ENCODE measurements at places on chromosomes 2 and 18. TPM values are rescaled to one million over a fixed set of nuclear protein-coding genes. Genes with fewer than 3 reads are reported as not detected.

- H3K4me3 ChIP-seq: no peak overlapping the region
- DNase-seq: no peak
- 0 out of 2 replicates have a peak, but pooled peaks cover 5% of the 10 kb centered on the region for H3K27me3 ChIP-seq
- no peaks in the 10 kb centered on the region for H3K36me3 ChIP-seq
- H3K27ac ChIP-seq: no peak overlapping the region
Observed at GRCh38 chr18:70576276-70577022, 287.6 kb downstream of the SOCS6 start.

DNA sequence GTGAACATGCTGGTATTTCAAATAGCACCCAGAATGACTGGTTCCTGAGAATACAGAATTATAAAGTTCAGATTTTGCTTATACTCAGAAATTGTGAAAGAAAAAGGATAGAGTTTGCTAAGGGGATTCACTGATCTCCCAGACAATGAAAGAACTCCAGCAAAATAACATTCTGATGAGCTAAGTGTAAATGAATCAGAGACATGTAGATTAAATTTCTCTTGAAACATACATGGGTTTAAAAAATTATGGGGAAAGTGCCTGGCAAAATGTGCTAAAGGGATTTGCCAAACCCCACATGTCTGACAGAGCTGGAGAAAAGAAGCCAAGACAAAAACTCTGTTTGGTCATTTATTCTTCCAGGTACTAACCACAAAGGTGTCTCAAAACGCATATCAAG is 116.3 kb downstream of the FTCDNL1 start:
- peaks cover 15% of the 10 kb centered on the region for H3K4me1 ChIP-seq
- H3K27me3 ChIP-seq: peaks cover 27% of the 10 kb centered on the region
- H3K4me3 ChIP-seq: no peak overlapping the region
- DNase-seq: no peak
- no peaks in the 10 kb centered on the region for H3K36me3 ChIP-seq

DNA sequence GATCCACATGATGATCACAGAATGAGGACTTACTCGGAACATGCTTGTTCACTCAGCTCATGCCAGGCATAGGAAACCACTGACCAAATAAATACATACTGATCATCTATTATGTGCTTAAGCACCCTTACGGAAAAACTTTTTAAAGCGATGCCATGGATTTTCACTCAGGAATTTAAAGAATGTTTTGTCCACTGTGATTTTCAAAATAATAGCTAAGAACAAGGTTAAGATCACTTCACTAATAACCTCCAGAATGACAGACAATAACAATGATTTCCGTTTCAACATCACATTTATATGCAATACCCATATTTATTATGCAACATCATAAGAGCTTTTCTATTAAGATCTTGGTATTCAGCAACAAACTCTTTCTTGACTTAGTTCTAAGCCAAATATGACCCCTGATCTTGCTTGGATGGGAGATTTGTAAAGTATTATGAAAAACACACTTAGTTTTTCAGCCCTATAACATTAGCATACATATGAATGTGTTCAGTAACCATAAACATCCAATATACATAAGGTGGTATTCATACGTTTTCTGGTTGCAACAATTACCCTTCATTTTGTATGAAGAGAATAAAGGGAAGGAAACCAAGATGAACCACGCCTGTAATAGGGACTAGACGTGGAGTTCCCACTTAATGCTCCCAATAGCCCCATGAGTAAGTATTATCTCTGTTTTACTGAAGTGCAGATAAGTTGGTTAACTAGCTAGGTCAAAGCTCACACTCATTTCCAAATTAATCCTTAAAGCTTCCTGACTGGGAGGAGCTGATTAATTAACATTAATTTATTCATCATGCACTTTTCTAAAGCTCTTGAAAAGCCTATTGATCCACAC is 1.9 kb downstream of the CD302 start:
- H3K27me3 ChIP-seq: no peaks in the 10 kb centered on the region
- no peak overlapping the region for H3K4me3 ChIP-seq
- no peaks in the 10 kb centered on the region for H3K36me3 ChIP-seq
- DNase-seq: no peak
- H3K27ac ChIP-seq: no peak overlapping the region
- peaks cover 7% of the 10 kb centered on the region for H3K4me1 ChIP-seq

GRCh38 chr18:42112657-42113420 is 157.8 kb downstream of the PIK3C3 start:
- H3K36me3 ChIP-seq: no peaks in the 10 kb centered on the region
- no peak overlapping the region for H3K4me3 ChIP-seq
- peak; percentile 14 for DNase-seq
- H3K27ac ChIP-seq: no peak overlapping the region

GRCh38 chr2:206876216-206876860 is 63.0 kb upstream of the CPO start:
- H3K27ac ChIP-seq: no peak overlapping the region
- H3K36me3 ChIP-seq: no peaks in the 10 kb centered on the region
- DNase-seq: no peak
- H3K27me3 ChIP-seq: no peaks in the 10 kb centered on the region
- H3K4me3 ChIP-seq: no peak overlapping the region

- peak; percentile 78 for DNase-seq
- no peaks in the 10 kb centered on the region for H3K36me3 ChIP-seq
- H3K27ac ChIP-seq: peak overlapping the region; percentile 84
- peaks cover 47% of the 10 kb centered on the region for H3K4me1 ChIP-seq
- no peak overlapping the region for H3K4me3 ChIP-seq
Observed at GRCh38 chr2:133713049-133713580, 144.9 kb upstream of the NCKAP5 start.

DNA sequence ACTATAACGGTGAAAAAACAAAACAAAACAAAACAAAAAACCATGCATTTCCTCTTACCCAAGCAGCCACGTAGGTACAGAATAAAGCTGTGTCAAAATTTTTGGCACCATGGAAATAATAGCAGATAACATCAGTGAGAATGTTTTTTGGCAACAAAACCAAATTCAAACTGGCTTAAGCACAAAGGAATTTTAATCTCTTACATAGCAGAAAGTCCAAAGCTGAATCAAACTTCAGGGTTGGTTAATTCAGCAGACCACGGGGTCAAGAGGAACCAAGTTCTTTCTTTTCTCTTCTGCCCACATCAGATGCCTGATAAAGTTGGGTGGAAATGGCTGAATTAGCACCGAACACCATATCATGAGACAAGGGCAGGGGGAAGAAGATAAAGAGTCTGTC is 129.5 kb downstream of the PAX3 start:
- peaks cover 48% of the 10 kb centered on the region for H3K27me3 ChIP-seq
- no peak overlapping the region for H3K4me3 ChIP-seq
- H3K4me1 ChIP-seq: no peaks in the 10 kb centered on the region
- H3K36me3 ChIP-seq: no peaks in the 10 kb centered on the region
- DNase-seq: no peak

GRCh38 chr2:138433995-138434951 is 67.3 kb upstream of the SPOPL start:
- no peaks in the 10 kb centered on the region for H3K4me1 ChIP-seq
- H3K4me3 ChIP-seq: no peak overlapping the region
- DNase-seq: no peak
- H3K36me3 ChIP-seq: no peaks in the 10 kb centered on the region
- no peak overlapping the region for H3K27ac ChIP-seq
- H3K27me3 ChIP-seq: no peaks in the 10 kb centered on the region

DNA sequence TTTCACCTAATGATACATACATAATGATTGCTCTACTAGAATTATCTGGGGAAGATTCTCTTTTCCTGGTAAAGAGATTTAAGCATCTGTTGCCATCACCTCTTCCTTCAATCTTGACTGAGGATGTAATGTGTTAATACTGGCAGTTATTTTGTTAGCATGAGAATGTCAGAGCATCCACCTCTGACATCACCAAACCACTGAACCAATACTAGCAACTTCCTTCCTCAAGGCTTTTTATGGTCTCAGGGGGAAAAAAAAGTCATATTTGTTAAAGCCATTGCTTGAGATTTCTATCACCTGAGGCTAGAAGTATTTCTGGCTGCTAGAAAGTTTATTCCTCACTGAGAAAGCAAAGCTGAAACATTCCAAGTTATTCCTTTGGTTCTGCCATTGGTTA is 48.5 kb downstream of the DSEL start:
- no peaks in the 10 kb centered on the region for H3K36me3 ChIP-seq
- no peak for DNase-seq
- H3K4me3 ChIP-seq: no peak overlapping the region

DNA sequence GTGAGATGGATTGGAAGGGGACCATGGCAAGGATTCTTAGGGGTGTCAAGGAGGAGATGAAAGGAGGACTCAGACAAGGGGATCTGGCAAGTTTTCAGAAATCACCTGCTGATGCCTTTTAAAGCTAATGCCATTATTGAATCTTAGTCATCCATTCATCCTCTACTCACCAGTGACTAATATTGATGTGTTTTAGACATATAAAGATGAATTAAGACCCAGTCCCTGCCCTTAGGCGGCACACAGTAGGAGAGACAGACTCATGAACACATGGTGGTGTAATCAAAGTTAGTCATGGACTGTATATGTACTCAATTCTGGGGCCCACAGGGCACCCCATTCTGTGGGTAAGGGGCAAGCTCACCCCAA is 56.5 kb upstream of the ATL2 start:
- H3K27ac ChIP-seq: peak overlapping the region; percentile 78
- DNase-seq: peak; percentile 94
- no peaks in the 10 kb centered on the region for H3K36me3 ChIP-seq
- H3K4me3 ChIP-seq: no peak overlapping the region
- peaks cover 47% of the 10 kb centered on the region for H3K4me1 ChIP-seq

DNA sequence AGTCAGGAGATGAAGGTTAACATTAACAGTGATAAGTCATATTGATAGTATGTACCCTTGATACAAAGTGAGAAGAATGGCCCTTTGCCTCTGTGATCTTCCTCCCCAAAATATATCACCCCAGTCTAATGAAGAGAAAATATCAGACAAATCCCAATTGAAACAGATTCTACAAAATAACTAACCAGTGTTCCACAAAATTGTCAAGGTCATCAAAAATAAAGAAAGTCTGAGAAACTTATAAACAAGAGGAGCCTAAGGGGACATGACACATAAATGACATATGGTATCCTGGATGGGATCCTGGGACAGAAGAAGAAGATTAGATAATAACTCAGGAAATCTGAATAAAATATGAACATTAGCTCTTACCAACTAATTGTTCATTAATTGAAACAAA is 398.4 kb downstream of the DSC3 start:
- H3K36me3 ChIP-seq: no peaks in the 10 kb centered on the region
- H3K27ac ChIP-seq: no peak overlapping the region
- no peaks in the 10 kb centered on the region for H3K27me3 ChIP-seq

DNA sequence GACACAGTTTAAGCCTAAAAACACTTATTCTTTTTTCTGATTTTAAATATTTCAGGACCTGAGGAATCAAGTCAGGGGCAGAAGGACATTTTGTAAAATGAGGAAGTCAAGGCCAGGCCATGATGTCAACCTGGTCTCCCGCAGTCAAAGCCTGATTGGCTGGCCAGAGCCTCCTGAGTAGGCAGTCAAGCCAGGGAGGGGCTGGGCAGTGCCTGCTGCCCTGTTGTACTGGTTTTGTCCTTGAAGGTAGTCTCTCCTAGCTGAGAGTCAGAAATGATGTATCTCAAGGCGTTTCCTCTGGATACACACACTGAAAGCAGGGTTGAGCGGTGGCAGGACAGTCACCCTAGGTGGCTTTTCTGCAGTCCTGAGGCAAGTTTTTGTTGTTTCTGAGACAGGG is 19.8 kb downstream of the CCT7 start:
- no peak overlapping the region for H3K27ac ChIP-seq
- no peak for DNase-seq
- H3K4me1 ChIP-seq: no peaks in the 10 kb centered on the region
- no peak overlapping the region for H3K4me3 ChIP-seq
- H3K36me3 ChIP-seq: peaks cover 33% of the 10 kb centered on the region
- H3K27me3 ChIP-seq: no peaks in the 10 kb centered on the region

DNA sequence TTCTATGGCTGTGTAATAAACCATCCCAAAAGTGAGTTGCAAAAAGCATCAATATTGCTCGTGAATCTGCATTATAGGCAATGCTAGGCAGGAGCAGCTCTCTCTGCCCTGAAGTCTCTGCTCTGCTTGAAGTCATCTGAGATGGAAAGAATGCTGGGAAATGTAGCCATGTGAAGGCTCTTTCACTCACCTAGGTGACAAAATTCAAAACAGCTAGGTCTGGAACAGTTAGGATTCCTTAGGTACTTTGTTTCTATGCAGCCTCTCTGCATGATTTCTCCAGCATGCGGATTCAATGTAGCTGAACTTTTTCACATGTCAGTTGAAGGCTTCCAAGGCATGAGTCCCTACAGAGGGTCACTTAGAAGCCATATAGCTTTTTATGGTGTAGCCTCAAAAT is 1383.7 kb downstream of the LRP1B start:
- no peaks in the 10 kb centered on the region for H3K36me3 ChIP-seq
- H3K4me3 ChIP-seq: no peak overlapping the region
- no peak for DNase-seq

DNA sequence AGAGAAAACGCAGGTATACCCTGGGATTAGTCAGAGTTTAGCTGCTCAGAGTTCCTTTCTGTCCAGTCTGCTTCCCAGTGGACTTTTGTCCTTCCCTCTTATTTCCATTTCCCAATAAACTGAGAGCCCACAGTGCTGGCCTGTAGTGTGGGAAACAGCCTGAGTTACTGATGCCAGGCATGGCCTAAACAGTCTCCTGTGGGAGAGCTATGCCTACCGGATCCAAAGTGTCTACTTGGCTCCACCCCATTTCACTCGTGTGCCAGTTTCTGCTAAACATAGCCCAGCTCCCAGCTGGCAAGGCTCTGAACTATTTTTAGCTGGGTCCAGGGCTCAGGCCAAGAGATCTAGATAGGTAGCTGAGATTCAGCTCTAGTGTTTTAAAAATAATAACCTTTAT is 15.6 kb upstream of the PPP1CB start:
- no peak overlapping the region for H3K4me3 ChIP-seq
- H3K27me3 ChIP-seq: no peaks in the 10 kb centered on the region
- no peaks in the 10 kb centered on the region for H3K36me3 ChIP-seq
- H3K27ac ChIP-seq: no peak overlapping the region

DNA sequence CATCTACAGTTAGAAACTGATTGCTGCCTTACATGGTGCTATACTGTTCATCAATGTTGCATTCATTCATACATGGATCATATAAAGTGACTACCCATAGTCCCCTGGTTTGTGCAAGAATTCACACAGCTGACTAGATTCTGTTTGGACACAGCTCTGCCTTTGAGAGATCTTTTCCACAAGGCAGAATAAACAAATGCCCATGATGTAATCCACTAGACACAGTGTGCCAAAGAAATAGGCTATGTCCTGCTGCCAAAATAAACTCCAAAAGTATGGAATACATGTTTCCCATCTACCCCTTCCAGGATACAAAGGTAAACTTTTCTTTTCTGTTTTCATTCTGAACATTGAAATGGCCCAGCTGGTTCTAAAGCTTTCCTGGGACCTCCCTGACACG is 269.4 kb upstream of the CHAC2 start:
- H3K27ac ChIP-seq: no peak overlapping the region
- peaks cover 18% of the 10 kb centered on the region for H3K4me1 ChIP-seq
- H3K27me3 ChIP-seq: no peaks in the 10 kb centered on the region
- H3K36me3 ChIP-seq: no peaks in the 10 kb centered on the region
- no peak overlapping the region for H3K4me3 ChIP-seq
- peak; percentile 49 for DNase-seq

- H3K27ac ChIP-seq: no peak overlapping the region
- H3K36me3 ChIP-seq: no peaks in the 10 kb centered on the region
- H3K4me1 ChIP-seq: no peaks in the 10 kb centered on the region
- no peak overlapping the region for H3K4me3 ChIP-seq
- no peak for DNase-seq
Observed at GRCh38 chr2:156625360-156626170, 189.4 kb downstream of the GPD2 start.

The SLC19A3 gene
- total RNA-seq: 0.26 TPM

The MERTK gene
- 3.9 TPM for total RNA-seq

The SESTD1 gene
- total RNA-seq: 21.3 TPM

The ANKRD30B gene
- total RNA-seq: 0.51 TPM

The MAL gene
- 1.6 TPM for total RNA-seq

The RAMP1 gene
- total RNA-seq: 248 TPM

The TSHZ1 gene
- total RNA-seq: 5.6 TPM

The SSB gene
- 108 TPM for total RNA-seq
